ENCODE measurements at places on chromosomes 2 and 18. TPM values are rescaled to one million over a fixed set of nuclear protein-coding genes. Genes with fewer than 3 reads are reported as not detected.

GRCh38 chr2:15886231-15886630 lies 54.1 kb upstream of the MYCN start:
- DNase-seq = no peak
- peaks cover 2% of the 10 kb centered on the region for H3K4me1 ChIP-seq
- no peak overlapping the region for H3K4me3 ChIP-seq
- no peak overlapping the region for H3K27ac ChIP-seq
- H3K27me3 ChIP-seq = peaks cover 8% of the 10 kb centered on the region

The LGALSL gene
- 7.4 TPM for total RNA-seq

GRCh38 chr2:10019174-10019573 lies 24.2 kb upstream of the KLF11 start:
- H3K27me3 ChIP-seq = peaks cover 28% of the 10 kb centered on the region

GRCh38 chr2:96626553-96626942 lies 11.6 kb downstream of the KANSL3 start:
- peaks cover 25% of the 10 kb centered on the region for H3K36me3 ChIP-seq
- DNase-seq = no peak
- H3K27ac ChIP-seq = peak overlapping the region; percentile 47
- peaks cover 17% of the 10 kb centered on the region for H3K4me1 ChIP-seq
- H3K27me3 ChIP-seq = no peaks in the 10 kb centered on the region
- H3K4me3 ChIP-seq = no peak overlapping the region

The ALPI gene
- total RNA-seq = not detected
